ENCODE measurements at places on chromosomes 1 and 21.
A peak's percentile ranks its signal among the peaks of the same experiment; 100 is the strongest.

DNA sequence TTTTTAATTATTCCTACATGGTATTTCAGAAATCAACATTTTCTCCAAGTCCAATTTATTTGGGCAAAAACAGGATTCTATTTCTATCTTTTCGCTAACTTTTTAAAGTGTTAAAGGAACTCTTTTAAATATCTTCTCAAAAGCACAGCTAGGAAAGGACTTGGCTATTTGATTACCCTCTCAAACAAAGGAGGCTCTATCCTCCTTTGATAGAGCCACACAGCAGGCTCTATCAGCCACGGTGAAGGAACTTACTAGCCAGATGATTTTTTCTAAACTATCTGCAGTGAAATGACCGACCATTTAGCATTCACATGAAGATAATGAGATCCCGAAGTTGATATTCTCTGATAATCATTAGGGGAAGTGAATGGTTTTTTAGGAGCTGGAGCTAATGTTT, 9.1 kb downstream of the ANGPTL7 start:
- DNase-seq, result no peak

DNA sequence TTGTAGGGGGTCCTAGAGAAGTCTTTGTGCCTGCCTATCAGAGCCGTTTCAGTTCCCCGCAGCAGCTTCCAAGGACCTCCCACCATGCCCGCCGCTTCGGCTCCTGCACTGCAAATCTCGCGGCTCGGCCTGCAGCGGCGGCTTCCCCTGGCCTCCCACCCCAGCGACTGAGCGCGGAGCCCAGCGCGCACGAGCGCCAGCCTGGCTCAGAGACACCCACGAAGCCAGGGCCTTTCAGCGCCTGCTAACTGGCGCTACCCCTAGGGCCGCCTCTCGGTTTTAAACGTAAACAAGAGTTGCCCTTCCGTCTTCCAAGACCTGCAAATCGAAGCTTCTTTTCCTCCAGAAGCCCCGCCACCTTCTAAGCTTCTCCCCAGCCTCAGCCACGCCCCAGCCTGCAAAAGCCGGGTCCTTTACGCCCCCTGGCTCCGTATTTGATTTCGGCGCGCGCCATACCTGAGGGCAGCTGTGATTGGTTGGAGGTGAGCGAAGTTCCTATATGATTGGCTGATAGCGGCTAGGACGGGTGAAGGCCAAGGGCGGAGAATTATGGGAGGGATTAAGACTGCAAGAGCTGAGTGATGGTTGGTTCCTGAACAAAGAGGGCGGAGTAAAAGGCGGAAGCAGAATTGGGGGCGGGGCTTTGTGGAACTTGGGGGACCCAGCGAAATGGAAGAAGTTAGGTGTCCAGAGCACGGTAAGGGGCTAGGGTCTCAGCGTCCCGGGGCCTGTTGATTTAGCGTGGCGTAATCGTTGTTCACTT, at the start of gene TTF2:
TTF2 (plus strand) TSS at position 649 of the 763 bp plus-strand sequence; CDS start at position 670, 21 bp downstream.
- DNase-seq, result peak; percentile 97

DNA sequence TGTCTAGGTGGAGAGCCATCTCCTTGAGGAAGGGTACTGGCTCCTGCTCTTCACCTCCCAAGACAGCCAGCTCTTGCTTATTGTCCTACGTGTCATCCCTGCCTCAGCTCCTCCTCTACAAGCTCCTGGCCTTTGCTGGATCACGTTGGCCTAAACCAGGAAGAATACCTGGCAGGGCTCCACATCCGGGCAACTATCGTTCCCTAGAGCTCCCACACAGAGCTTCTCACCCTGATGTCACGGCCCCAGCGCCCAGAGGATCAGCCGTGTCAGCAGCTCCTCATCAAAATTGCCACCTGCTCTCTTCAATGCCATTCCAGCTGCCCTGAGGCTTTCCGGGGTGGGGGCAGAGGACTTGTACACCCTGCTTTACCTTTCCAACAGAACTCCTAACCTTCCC, 1.9 kb upstream of the TPM3 start:
- no peak for DNase-seq

- DNase-seq, result no peak
These were observed 88.2 kb downstream of the GDAP2 start for GRCh38 chr1:117841117-117841650.

DNA sequence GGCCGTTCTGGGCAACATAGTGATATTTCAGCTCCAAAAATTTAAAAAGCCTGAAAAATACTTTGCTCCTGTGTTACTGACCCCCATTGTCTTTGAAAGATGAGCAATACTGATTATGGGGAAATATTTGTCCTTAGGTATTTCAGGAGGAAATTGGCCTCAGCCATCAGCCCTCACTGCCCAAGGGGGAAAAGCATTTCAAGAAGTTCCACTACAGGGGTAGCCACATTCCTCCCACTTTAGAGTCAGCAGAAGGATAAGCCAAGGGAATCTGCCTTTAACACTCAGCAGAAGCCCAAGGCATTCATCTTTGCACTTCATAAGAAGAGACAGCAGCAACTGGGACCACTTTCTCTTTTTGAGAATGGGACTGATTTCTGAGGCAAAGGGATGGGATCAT, 40.5 kb upstream of the ZNF326 start:
- DNase-seq, result no peak

DNA sequence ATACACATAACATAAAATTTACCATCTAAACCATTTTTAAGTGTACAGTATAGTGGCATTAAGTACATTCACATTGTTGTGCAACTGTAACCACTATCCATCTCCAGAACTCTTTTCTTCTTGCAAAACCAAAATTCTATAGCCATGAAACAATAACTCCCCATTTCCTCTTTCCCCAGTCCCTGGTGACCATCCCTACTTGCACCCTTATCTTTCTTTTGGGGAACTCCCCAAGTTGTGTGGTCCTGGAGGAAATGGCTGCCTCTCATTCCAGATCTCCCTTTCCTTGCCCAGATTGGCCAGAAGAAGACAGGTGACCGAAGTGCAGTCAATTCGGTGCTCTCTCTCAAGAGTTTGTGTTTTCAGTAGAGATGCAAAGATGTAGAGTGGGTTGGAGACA, 389.6 kb upstream of the C1orf87 start:
- no peak for DNase-seq

All from putamen (tissue), 1 donor.